ENCODE measurements at places on chromosomes 3 and 15.

- no peak for DNase-seq
Measured at GRCh38 chr3:23811185-23811527, 5.4 kb downstream of the UBE2E1 start.

DNA sequence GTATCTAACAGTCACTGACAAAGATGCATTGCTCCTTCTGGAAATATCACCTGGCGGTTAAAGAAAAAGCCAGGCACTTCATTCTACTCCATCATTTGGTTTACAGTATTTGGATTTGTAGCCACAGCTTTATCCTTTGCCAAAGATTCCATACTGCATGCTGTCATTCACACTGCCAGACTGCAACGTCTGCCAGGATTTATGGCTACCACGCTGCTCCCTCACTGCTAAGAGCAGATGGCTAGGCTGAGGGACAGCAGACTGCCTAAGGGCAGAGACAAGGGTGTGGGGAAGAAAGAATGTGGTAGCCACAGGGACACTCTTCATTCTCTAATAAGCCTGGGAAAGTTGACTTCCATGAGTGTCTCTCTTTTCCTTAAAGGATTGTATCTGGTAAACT, 1047.0 kb downstream of the TUSC7 start:
- peak; percentile 53 for DNase-seq

GRCh38 chr15:59276225-59277178, 69.9 kb downstream of the LDHAL6B start:
- no peak for DNase-seq

GRCh38 chr3:145716519-145716918, 444.5 kb downstream of the PLOD2 start:
- no peak for DNase-seq

GRCh38 chr3:187167777-187168176, 28.5 kb upstream of the RPL39L start:
- DNase-seq = no peak

DNA sequence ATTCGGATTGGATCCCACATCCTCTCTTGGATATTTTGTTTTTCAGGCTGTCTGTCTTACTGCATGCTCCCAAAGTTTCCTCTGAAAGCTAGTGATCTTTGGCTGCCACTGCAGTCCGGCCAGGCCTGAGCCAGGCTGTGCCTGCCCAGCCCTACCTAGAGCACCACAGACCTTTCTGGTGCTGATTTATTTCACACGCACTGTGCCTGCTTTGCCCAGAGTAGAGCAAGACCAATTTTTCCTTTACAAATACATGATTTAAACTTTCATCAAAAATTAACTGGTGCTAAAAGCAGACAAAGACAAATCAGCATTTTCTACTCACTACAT, 28.0 kb upstream of the NDUFB4 start:
- DNase-seq = no peak

- DNase-seq = no peak
Measured at GRCh38 chr3:33428734-33429133, 11.5 kb downstream of the UBP1 start.

GRCh38 chr3:63673111-63673510, 20.6 kb downstream of the SNTN start:
- DNase-seq = no peak
